ENCODE measurements at places on chromosomes 4 and X.

DNA sequence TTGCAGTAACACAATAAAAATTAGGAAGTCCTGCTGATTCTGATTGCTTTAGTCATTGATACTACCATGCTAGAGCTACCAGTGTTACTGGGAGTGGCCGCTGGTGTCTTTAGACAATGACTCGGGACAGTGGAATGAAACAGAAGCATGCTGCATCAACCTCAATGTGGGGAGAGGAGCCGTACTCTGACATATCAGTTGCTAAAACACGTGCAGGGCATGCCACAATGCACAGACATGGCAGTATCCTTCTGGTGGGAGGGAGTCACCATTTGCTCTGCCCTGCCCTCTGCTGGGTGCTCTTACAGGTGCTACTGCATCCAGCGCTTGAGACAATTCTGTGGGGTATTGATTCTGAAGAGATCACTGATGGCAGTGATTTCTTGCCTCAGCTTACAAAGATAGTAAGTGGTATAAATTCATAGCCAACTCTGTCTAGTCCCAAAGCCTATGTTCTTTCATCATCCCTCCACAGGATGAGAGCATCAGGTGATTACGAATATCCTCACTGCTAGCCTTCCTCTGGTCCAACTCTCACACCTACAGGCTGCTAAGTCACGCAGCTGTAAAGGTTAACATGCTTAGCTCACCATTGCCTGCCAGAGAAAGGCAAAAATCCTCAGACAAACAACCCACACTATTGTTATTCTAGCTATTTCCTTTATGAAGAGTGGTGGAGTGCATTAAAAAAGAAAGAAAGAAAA, 43.7 kb downstream of the NSG1 start:
- no peak for DNase-seq

DNA sequence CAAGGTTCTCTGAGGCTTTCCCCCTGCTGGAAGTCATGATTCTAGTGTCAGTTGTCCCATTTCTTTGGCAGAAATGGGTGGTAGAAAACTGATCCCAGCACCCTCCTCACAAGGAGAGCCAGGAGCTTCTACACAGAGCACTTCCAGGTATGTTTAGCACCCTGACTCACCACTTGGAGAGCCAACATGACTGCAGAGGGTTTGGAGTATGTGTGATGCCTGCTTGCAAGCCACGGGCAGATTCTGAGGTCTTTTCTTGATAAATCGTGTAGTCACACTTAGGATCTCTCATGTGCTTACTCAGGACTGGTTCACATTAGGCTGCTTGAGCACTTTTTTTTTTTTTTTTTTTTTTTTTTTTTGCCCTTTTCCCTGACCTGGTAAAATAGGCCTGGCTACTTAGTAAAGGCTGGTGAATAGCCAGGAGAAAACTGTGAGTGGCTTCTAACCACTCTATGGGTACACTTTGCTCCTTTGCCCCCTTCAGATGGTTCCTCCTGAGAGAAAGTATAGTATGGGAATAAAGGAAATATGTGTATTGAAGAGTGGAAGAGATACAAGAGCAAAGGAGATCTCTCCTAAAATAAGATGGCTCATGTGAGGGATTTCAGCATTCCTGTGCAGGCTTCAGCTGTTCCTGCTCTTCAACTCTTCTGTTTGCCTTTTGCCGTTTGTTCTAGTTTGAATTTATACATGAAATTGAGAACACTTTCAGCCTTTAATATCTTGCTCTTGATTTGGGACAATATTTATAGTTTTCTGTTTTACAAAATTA, 103.6 kb downstream of the EMCN start:
- no peak for DNase-seq

GRCh38 chr4:112170451-112170993, 25.3 kb downstream of the FAM241A start:
- DNase-seq, result no peak

- no peak for DNase-seq
Observed at GRCh38 chr4:21136051-21136630, 435.9 kb downstream of the PACRGL start.

DNA sequence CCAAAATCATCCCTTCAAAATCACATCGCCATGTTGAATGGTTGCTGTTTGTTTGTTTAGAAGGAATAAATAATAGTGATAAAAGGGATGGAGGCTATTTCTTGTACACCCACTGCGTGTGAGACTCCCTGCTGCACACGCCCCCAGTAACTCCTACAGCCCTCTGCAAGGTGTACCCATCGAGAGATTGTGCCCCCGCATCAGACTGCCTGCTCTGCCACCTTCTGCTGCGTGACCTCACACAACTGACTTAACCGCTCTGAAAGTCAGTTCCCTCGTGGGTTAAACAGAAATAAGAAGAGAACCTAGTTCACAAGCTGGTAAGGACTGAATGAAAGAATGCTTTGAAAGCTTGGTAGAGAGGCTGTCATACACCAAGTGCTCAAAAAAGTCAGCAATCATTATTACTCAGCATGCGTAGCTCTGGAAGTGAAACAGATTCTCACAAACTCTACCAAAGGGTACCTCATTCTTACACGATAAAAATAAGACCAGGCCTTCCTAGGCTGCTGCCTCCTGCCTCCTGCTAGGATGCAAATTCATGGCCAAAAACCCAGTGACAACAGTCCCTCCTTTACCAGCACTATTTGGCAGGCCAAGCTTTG, 147.1 kb downstream of the CPEB2 start:
- no peak for DNase-seq

GRCh38 chr4:138952411-138952810, 63.2 kb upstream of the NOCT start:
- DNase-seq, result no peak

- no peak for DNase-seq
Observed at GRCh38 chrX:71537743-71538142, 4.8 kb downstream of the OGT start.

- no peak for DNase-seq
Observed at GRCh38 chr4:104492183-104492771, 2.4 kb downstream of the CXXC4 start.

DNA sequence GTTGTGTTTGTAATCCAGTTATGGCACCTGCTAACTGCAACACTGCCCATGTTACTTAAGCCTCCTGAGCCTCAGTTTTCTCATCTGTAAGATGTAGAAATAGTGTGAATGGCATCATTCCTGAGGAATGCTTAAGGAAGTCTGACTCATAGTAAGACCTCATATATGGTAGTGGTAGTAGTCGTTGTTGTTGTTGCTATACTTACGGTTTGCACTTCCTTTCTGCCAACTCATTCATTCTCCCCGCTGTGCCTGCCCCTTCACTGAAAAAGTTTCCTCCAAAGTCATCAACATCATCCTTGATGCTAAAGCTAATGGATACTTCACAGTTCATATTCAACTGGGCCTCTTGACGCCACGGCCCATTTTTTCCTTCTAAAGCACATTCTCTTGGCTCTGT, 54.2 kb upstream of the SPANXN3 start:
- DNase-seq, result no peak

DNA sequence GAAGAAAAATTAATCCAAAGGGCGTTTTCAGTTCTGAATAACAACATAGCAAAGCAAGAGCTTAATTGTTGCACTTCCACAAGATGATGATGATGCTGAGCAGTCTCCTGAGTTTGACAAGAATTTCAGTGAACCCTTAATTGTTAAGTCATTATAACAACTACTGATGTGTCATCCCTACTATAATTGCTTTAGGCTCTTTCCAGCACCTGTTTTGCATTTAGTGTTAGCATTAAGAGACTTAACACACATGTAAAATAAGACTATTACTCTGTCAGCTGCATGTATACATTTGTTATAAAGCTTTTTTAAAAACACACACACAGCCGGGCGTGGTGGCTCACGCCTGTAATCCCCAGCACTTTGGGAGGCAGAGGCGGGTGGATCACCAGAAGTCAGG, 37.9 kb upstream of the GALNT7 start:
- no peak for DNase-seq

- no peak for DNase-seq
Observed at GRCh38 chr4:53355930-53356521, 9.8 kb downstream of the SCFD2 start.

GRCh38 chrX:129637217-129638109, 17.3 kb downstream of the APLN start:
- peak; percentile 76 for DNase-seq

DNA sequence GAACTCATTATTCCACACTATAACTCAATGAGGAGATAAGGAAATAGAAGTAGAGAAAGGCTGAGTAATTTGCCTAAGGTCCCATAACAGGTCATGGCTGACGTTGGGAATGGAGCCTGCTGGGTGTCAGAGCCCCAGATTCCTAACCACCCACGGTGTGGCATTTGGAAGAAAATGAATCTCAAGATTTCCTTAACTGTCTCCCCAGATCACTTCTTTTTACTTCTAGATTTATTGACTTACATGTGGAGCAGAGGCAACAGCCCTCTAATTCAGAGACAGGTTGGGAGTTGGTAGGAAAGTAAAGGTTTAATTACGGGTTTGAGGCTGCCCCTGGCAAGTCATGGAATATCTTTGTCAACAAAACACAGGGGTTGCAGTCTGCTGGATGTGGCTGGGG, 134.0 kb downstream of the ARHGAP10 start:
- DNase-seq, result no peak

GRCh38 chr4:2353222-2354107, 65.0 kb downstream of the ZFYVE28 start:
- no peak for DNase-seq

- DNase-seq, result no peak
Observed at GRCh38 chrX:100404851-100405250, 5.2 kb downstream of the PCDH19 start.

DNA sequence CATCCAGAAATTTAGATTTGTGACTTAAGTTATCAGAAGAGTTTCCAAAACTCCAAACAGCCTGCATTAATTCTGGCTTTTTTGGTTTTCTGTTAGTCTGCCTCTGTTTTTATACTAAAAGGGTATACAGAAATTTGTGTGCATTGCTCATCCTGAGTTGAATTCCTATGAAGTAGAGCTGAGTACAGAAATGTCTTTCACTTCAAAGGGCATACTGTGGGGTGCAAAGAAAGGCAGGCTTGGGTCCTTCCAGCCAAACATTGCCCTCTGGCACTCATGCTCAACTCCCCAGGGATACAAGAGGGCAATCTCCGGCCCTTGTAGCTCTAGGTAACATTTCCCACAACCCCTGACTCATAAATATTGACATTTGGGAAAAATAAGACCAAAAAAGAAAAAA, 27.6 kb upstream of the TMEM184C start:
- DNase-seq, result no peak

DNA sequence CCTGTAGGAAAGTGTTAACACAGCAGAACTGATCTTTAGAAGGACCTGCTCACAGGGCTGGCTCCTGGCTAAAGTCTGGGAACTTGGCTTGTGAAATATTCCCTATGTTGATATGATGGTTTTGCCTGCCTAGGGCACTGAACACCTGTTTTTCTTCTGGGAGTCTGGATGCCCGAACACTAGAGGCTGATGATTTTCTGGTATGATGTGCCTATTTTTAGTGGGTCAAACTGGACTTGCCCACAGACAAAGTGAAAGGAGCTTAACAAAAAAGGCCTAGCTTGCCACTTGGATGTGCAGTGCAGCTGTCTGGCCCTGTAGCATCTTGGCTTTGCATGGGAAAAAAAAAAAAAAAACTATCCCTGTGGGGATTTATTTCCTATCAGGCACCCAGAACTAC, 39.1 kb downstream of the ZNF674 start:
- DNase-seq, result no peak

- DNase-seq, result no peak
Observed at GRCh38 chr4:62482355-62482754, 1282.2 kb downstream of the ADGRL3 start.

- no peak for DNase-seq
Observed at GRCh38 chrX:40474205-40474626, 106.6 kb upstream of the ATP6AP2 start.

GRCh38 chrX:65668377-65669310, 1.2 kb downstream of the MSN start:
- DNase-seq, result peak; percentile 56

DNA sequence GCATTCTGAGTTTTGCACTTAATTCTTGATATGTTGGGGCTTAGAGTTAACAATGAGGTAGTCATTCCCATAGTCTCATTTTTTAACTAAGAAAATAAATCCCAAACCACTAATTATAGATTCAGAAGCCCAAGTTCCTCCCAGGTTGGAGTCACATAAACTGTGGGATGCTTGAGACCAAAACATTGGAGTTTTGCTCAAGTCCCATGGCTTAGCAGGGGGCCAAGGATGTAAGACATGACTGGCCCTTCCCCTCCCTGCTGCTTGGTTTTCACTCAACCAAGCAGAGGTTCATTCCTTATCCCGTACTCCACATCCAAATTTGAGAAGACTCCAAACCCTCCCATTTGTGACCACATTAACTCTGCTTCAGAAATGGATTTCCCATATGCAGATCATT, 101.3 kb downstream of the LIMCH1 start:
- DNase-seq, result no peak

GRCh38 chr4:156957556-156957955, 14.0 kb downstream of the PDGFC start:
- DNase-seq, result no peak

DNA sequence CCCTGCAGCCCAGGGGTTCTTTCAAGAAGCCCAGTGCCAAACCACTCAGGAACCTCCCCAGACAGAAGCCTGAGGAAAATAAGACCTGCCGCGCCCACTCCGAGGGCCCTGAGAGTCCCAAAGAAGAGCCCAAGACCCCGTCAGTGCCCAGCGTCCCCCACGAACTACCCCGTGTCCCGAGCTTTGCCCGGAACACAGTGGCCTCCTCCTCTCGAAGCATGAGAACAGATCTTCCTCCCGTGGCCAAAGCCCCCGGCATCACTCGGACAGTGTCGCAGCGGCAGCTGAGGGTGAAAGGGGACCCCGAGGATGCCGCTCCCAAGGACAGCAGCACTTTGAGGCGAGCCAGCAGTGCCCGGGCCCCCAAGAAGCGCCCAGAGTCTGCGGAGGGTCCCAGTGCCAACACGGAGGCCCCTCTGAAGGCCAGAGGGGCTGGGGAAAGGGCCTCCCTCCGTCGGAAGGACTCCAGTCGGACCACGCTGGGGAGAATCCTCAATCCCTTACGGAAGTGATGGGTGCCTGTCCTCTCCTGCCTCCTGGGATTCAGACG, 40.2 kb downstream of the FHDC1 start:
- DNase-seq, result no peak

- no peak for DNase-seq
Observed at GRCh38 chr4:187090401-187090800, 366.7 kb upstream of the FAT1 start.

DNA sequence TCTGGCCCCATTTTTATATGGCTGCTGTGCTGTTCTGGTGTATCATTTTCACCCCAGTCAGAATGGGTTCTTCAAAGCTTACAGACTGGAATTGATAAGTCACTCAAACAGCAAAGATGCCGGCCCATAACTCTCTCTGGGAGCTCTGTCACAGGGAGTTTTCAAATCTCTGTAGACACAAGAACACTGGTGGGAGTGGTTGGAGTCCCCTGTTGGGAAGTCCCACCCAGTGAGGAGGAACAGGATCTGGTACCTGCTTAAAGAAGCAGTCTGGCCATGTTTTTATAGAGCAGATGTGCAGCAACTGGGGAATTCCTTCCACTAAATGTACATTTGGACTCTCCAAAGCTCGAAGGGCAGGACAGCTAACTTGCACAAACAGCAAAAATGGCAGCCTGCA, 69.3 kb upstream of the UGT2B7 start:
- DNase-seq, result no peak

All from right forelimb (tissue), 1 donor.